ENCODE measurements at places on chromosomes 3 and 15. TPM values are rescaled to one million over a fixed set of nuclear protein-coding genes. Genes with fewer than 3 reads are reported as not detected.

- DNase-seq, result no peak
These were observed 342.9 kb downstream of the CNTN3 start for GRCh38 chr3:74271541-74271940.

- no peak for DNase-seq
These were observed 38.9 kb downstream of the CCDC54 start for GRCh38 chr3:107416138-107416537.

DNA sequence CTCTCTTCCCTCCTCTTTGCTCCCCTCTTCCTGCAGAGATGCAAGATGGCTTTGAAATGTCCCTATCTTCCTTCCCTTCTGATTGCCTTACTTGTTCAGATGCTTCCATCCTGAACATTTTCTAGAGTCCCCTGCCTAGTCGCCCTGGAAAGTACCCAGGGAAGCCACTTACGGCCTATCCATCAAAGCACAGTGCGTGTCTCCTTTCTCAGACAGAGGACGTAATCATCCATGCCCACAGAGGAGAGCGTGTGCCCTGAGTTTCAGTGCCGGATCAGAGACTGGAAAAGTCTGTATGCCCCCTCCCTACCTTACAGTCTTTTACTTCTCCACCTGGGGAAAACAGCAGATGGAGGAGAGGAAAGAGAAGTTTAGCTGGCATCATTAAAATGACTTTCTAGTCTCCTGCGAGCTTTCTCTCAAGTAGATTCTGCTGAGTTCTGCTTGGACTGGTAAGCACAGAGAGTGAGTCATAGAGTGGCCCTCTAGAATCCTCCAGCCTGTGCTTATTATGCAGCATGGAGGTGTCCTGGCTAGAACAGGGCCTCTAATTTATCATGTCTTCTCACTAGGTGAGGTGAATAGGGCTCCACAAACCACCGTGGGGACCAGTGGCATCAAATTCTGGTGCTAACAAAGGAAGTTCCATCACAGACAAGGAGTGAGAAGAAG lies 114.6 kb downstream of the SLCO3A1 start:
- no peak for DNase-seq

IL20RB gene
- polyA plus RNA-seq, result 0.33 TPM

POPDC2 gene
- polyA plus RNA-seq, result 3.9 TPM

DNA sequence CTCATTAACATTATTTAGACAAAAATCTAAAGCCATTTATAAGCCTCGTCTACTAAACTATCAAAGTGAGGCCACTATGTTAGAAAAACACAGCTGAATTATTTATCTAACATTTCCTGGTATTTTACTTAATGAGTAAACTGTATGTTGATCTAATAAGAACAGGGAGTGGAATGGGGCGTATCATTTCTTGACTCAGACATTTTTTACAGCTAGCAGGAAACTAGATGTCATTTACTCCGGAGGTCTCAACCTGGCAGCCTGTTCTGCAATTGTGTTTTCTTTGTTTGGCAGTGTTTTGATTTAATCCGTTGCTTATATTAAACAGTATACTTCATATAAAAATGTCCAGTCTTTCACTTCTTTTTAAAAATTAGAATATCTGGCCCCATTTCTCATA lies 79.1 kb upstream of the ABI3BP start:
- DNase-seq, result no peak

- no peak for DNase-seq
These were observed 63.9 kb downstream of the UQCC5 start for GRCh38 chr3:52600258-52600657.

DNA sequence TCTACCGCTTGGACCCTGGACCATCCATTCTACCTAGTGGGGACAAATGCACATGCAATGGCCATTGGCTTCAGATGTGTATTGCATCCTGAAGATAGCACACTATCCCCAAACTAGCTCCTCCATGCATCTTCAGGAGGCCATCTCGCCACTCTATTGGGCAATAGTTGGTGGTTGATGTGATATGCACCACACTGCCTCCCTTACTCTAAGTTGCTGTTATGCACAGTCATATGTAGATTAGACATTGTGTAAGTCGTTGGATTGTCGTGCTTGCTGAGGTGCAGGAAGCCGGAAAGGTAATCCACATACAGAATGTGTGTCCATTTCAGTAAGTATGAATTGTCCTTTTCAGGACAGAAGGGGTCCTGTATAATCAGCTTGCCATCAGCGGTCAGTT lies 26.7 kb upstream of the PLA2G4D start:
- no peak for DNase-seq

- DNase-seq, result peak; percentile 66
These were observed 17.7 kb downstream of the PTH1R start for GRCh38 chr3:46895204-46895660.

- DNase-seq, result no peak
These were observed 74.0 kb upstream of the SNRPA1 start for GRCh38 chr15:101368861-101369642.

DNA sequence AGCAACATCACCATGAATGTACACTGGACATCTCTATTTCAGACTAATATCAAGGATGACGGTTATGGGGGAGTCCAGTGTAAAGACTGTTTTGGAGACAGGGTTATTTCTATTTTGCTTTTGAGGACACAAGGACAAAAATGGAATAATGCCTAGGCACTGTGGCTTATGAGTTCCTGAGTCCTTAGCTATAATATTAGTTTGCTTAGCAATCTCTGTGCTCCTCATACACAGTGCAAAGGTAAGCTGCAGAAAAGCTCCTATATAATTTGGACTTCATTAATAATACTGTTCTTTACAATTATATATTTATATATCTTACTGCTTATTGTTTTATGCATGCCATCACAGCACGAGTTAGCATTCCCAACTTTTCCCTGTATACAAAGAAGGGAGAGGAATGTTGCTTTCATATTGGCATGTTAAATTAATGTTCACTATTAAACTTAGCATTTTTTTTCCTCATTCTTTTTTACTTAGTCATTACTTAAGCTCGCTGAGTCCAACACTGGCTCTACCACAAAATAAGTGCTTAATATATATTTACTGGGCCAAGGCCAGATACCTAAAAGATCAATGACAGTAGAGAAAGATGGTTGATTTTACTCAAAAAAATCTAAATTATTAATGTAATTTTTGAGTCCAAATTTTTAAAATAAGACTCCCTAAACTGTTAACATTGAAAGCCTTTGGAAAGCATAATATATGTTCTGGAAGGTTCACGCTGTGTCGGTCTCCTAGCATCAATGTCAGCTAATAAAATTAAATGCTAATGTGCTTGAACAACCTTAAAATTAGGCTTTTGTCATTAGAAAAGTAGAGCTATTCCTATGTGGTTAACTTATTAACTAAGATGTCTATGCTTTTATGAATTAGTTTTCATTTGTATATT lies 13.8 kb downstream of the THBS1 start:
- no peak for DNase-seq

GRCh38 chr3:114519415-114519814 lies 225.6 kb downstream of the TIGIT start:
- DNase-seq, result no peak

GJD2 gene
- polyA plus RNA-seq, result not detected

DNA sequence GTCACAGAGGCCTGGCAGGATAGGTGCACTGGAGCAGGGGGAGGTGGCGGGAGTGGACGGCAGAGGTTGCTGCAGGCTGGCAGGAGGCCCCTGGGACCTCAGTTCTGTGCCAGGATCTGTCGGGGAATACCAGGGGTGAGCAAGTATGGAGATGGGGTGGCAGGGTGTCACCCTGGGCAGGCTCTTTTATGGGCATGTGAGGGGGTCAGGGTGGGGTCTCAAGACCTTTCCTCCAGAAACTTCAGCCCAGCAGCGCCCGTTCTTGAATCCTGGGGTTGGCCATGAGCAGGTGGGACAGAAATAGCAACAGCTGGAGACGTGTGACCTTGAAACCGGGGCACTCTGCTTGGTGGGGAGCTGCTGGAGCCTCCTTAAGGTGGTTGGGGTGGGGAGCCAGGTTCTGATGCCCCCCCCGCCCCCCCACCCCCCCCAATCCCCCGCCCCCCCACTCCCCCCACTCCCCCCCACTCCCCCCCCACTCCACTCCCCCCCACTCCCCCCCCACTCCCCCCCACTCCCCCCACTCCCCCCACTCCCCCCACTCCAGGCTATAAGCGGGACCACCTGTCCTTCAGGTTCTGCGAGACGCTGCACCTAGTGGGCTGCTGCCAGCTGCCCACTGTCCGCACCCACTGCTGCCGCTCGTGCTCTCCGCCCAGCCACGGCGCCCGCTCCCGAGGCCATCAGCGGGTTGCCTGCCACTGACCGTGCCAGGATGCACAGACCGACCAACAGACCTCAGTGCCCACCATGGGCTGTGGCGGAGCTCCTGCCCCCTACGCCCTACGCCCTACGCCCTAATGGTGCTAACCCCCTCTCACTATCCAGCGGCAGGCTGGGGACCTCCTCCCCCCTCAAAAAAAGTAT lies 84.9 kb downstream of the TBC1D2B start:
- DNase-seq, result no peak

C3orf80 gene
- not detected for polyA plus RNA-seq

DNA sequence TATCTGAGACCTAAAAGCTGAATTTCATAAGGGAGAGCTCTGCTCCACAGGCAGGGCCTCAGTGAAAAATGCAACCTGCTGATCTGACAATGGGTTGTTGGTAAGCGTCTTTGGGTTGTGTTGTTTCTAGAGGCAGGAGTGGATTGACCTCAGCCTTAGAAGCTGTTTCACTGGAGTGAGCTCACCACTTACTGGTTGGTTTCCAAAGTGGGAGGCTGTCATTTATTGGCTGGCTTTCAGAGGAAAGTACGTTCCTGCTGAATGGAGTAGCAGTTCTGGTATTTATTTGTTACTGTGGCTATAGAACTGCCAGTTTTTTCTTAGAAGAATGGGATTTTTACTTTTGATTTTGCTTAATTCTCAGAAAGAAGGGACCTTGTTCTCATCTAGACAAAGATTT lies 29.3 kb upstream of the COL6A5 start:
- DNase-seq, result no peak

DNA sequence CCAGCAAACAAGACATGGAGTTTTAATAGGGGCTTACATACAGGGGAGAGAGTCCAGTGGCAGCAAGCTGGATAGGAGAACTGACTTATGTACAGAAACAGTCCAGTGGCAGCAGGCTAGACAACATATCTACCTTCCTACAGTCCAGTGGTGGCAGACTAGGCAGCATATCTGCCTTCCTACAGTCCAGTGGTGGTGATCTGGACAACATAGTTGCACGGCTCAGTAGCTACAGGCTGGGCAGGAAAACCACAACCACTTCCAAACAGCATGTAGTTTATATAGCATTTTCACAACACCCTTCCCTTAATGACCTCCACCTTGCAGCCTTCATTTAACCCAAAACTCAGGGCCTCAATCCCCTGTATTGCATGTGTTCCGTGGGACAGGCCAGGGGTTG lies 181.3 kb upstream of the EIF1B start:
- DNase-seq, result no peak

SLC2A2 gene
- polyA plus RNA-seq, result not detected

DNA sequence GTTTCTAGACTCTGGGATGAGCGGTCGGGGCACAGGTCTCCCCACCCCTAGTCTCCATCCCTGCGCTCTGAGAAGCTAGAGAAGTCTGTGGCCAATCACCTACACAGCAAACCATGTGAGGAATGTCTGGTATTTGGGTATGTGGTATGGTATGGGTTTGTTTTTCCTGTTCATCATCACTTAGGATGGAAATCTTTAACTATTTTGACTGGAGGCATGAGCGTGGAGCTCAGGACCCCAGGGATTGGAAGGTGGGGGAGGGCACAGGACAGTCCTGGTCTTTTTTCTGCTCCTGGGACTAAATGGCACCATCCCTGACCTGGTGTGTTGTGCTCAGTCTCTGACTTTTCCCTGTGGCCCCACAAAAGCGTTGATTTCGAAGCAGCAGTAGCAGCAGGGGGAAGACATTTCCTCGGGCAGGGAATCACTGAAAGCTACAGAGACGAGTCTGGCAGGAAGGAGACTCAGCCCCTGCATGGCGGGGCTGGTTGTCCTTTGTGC lies 191.7 kb upstream of the TPM1 start:
- no peak for DNase-seq

- no peak for DNase-seq
These were observed 59.7 kb downstream of the RORA start for GRCh38 chr15:61169275-61169903.

CCR1 gene
- 0.09 TPM for polyA plus RNA-seq

LRTM1 gene
- not detected for polyA plus RNA-seq

- no peak for DNase-seq
These were observed 3.1 kb downstream of the PAQR9 start for GRCh38 chr3:142960322-142960850.

DNA sequence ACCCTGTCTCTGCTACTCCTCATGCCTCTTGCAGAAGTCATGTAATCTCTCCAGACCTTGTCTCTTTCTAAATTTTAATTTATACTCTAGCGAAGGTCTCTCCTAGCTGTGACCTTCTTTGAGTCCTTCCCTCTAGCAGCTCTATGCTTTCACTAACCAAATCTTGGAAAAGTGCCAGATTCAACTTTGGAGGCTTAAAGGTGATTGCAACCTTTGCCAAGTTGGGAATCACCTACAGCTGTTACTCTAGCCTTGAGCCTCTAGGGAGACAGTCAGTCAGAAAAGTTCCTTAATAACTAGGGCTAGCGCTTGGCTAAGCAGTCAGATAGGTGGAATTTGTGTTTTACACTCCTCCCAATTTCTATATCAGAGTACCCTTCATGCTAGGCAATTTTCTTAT lies 46.1 kb upstream of the ABI3BP start:
- DNase-seq, result no peak

DNA sequence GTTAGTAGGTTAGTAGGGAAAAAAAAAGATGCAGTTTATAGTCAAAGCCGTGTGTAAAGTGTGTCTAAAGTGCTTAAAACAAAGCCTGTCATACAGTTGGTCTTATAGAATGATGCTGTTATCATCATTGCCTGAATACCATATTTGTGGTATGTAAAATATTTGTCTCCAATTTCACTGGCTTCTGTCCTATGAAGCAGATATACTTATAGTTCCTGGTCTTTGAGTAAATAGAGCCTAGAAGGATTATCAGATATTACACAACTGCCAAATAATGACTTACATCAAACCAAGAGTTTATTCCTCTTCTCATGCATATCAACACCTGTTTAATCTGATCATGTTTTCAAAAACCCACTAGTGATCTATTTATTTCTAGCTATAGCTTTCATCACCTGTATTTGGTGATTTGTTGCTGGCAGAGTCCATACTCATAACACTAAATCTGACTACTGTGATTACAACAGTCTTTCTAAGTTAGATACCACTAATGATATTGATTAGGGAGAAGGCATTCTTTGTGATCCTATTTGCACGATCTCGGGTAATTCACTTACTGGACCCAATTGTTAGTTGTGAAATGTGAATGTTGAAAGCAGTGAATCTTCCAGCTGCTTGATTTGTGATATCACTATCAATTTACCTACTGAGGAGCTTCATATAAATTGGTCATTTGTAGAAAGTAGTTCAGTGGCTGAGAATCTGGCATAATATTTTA lies 413.7 kb downstream of the LPP start:
- DNase-seq, result no peak

MYD88 gene
- polyA plus RNA-seq, result 75.4 TPM

DNA sequence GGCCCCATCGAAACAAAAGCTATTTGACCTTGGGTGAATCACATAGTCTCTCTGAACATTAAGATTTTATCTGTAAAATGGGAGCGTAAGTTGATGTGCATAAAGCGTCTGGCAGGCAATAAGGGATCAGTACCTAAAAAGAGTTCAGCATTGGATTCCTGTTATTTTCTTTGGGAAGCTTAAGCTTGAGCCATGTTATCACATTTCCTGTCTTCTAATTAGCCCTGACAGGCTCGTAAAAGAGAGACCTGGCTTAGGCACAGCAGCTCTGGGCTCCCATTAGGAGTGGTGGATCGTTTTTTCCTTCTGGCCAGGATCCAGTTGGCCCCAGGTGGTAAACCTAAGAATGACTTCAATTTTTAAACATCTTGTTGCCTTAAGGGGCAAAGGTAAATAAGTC lies 26.0 kb upstream of the CA12 start:
- no peak for DNase-seq
